ENCODE measurements at places on chromosomes 3 and 15.

- no peak for DNase-seq
Observed at GRCh38 chr3:20051123-20051806, 11.0 kb downstream of the KAT2B start.

GRCh38 chr3:174891524-174892203 lies 32.5 kb downstream of the NAALADL2 start:
- no peak for DNase-seq

GRCh38 chr3:181629029-181629428 lies 82.7 kb upstream of the SOX2 start:
- DNase-seq, result no peak

- DNase-seq, result no peak
Observed at GRCh38 chr3:33380653-33381052, 59.6 kb downstream of the UBP1 start.

DNA sequence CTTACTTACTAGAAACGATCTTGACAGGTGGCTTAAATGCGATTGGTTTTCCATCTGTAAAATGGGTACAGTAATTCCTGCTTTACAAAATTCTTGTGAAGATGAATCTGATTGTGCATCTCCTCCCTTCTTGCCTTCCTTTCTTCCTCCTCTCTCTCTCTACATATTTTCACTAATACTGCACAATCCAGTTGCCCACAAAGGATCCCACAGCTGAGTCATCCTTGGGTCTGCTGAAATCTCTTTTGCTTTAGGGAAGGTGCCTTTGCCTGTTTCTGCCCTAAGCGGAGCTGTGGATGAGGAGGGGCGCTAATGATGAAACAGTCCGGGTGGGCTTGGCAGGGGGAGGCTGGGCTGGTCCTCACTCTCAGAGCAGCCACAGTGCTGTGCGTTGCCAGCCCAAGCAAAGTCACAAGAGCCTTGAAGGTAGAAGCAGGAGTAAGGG lies 46.1 kb downstream of the AMOTL2 start:
- DNase-seq, result no peak

GRCh38 chr3:172622916-172623700 lies 87.8 kb downstream of the NCEH1 start:
- no peak for DNase-seq

DNA sequence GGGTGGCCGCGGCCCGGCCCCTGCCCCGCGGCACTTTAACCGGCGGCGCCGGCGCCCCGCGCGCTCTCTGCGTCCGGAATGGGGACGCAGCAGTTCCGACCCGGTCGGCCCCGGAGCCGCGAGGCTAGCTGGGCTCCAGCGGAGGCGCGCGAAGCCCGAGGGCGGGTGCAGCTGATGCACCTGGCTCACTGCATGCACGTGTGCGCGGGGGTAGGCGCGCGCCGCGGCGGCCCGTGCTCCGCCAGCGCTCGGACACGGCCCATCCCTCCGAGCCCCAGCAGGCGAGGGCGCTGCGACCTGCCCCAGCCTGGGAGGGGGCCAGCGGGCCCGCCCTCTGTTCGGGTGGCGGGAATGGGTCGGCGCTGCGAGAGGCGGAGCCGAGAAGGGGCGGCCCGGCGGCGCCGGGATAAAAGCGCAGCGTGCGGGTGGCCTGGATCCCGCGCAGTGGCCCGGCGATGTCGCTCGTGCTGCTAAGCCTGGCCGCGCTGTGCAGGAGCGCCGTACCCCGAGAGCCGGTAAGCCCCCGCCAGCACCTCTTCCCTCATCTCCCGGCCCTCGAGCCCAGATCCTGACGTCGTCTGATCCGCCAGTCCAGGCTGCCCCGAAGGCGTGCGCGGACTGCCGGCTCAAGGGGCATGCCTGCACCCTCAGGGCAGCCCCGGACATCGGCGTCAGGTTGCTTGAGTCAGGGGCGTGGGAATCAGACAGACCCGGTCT lies at the start of the genes CHDH and IL17RB:
Gene CHDH (minus strand): TSS at position 286 of the 717 bp plus-strand sequence. CDS start 22,411 bp downstream, outside the sequence.
Gene IL17RB (plus strand): TSS at position 435 of the 717 bp plus-strand sequence. CDS start 21 bp downstream, at position 456.
- peak; percentile 45 for DNase-seq

GRCh38 chr15:41891946-41892345 lies 1.9 kb downstream of the SPTBN5 start:
- no peak for DNase-seq

GRCh38 chr3:127408022-127408683 lies 120.3 kb upstream of the PRR20G start:
- DNase-seq, result no peak

DNA sequence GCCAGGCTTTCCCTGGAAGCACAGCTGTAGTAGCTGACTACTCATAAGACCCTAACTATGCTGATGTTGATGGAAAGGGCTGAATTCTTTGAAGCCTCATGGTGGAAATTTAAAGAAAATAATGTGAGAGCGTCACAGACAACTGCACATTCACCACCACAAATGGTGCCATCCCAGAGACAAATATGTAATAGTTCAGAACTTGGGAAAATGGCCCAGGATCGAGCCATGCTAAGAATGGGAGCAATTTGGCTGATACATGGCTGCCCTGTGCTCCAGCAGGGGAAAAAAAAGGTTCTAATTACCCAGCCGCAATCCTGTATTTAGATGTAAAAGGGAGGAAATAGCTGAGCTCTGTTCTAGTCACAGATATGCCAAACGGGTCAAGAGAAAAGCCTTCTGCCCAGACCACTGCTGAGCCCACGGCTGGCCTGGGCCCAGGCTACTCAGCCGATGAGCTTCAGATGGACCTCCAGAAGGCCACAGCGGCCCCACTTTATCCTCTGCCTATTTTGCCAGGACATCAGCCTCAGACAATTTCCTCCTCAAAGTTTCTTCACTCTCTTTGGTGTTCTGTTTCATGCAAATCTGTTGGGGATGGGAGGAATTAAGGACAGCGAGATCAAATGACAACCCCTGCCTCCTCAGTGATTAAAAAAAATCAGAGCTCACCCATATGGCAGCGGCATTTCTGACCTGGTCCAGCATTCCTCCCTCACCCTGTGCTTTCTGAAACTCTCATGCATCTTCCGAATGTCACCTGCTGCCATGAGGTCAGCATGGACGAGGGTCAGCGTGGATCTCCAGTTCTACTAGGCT lies 54.5 kb upstream of the MEX3B start:
- DNase-seq, result no peak

DNA sequence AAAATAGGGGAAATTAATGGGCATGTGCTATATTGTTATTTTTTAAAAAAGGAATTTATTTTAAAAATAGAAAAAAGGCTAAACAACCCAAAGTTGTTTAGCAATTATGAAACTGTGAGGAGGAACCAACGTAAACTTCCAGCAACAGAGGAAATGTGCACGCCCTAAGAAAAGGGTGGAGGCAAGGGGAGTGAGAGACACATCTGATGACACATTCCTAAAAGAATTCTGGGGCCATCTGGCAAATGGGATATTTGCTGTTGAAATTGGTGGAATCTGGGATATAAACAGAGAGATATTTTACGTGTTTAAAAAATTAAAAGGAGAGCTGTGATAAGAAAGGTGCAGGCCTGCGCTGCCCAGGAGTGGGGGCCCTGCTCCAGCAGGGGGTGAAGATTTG lies 50.8 kb upstream of the MUC13 start:
- no peak for DNase-seq

GRCh38 chr3:104546301-104546700 lies 820.4 kb upstream of the ALCAM start:
- no peak for DNase-seq

DNA sequence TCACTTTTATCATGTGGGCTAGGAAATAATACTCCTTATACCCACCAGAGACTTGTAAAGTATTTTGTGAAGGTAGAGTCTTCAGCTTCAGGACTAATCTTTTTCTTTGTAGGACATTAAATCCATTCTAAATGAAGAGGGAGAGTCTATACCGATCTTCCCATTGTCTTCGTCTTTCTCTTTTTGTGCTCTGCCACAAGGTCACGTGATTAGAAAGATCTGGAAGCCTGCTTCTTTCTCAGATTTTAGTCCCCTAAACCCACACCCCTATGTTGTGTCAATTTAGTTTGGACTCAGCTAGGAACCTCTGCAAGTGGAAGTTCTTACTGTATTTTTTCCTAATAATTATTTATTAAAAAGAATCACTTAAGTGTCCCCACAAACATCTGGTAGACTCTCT lies 507.3 kb downstream of the PYDC2 start:
- no peak for DNase-seq

DNA sequence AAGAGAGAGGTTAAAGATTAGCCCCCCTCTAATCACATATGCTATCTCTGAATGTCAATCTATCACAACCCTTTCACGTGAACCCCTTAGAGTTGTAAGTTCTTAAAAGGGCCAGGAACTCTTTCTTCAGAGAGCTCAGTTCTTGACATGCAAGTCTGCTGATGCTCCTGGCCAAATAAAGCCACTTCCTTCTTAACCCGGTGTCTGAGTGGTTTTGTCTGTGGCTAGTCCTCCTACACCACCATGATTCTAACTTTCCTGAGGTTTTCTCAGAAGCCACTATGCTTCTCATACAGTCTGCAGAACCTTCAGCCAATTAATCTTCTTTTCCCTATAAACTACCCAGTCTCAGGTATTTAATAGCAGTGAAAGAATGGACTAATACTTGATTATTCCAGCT lies 231.1 kb upstream of the CNTN6 start:
- no peak for DNase-seq

GRCh38 chr3:128701342-128702212 lies 24.4 kb upstream of the RAB7A start:
- no peak for DNase-seq

DNA sequence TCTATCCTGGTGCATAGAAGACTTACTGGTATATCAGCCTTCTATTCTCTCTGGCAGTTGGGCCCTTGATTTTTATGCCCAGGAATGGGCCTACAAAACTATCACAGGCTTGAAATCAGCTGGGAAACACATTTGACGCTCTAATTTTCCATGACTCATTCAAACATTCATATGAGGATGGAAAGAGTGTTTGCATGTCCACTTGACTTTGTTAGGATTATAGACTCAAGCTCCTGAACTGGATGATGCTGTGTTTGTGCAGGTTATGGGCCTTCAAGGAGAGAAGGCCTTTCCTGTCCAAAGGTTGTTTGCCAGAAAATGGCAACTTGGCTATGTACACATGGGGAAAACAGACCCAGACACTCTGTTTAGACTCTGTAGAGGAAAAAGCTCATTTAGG lies 219.9 kb downstream of the GAP43 start:
- no peak for DNase-seq

GRCh38 chr15:40058476-40059140 lies 19.6 kb upstream of the SRP14 start:
- no peak for DNase-seq

DNA sequence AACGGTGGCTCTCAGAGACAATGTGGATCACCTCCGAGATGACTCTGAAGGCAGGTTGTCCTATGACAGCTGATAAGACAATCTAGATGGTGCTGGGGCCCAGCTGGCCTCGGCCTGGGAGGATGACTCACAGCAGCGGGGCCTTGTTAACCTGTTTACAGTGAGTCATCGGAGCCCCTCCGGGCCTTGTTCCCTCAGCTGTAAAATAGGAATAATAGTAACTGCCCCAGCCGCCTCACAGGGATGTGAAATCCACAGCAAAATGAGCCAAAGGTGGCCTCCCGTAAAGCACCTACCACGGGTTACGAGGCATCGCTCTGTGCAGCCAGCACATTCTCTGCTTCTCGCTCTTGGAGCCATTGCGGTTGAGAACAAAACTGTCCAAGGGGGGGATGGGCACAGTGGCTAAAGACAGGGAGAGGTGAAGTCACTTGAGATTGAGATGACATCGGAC lies 88.6 kb upstream of the RASGRF1 start:
- DNase-seq, result no peak

DNA sequence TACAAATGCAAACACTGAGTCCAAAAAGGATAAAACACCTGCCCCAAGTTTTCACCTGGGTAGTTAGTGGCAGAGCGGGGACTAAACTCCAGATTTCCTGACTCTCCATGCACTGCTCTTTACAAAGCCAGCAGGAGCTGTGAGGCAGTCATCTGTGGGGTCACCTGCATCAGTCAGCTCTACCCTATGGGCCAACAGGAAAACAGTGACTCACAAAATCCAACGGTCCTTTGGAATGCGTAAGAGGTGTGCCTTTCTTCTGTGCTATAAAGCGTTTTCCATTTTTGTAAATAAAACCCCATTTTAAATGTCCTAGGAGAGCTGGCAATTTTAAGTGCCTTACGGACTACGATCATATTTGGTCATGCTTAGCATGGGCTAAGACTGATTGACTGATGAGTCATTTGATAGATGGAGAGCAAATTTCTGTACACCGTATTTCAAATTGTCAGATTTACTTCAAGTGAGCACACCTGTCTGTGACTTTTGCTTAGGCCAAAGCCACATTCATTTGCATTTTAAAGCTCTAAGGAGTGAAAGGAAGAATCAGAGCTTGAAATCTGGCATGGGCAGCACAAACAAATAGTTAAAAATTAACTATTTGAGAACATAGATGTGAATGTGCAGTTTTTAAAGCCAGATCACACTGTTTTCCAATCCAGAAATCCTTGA lies 4.4 kb upstream of the COL8A1 start:
- DNase-seq, result no peak

GRCh38 chr15:34367101-34368081 lies at the start of gene LPCAT4:
TSS of gene LPCAT4 (minus strand) at chr15:34367196. CDS start at chr15:34367100, 96 bp downstream.
- peak; percentile 81 for DNase-seq

DNA sequence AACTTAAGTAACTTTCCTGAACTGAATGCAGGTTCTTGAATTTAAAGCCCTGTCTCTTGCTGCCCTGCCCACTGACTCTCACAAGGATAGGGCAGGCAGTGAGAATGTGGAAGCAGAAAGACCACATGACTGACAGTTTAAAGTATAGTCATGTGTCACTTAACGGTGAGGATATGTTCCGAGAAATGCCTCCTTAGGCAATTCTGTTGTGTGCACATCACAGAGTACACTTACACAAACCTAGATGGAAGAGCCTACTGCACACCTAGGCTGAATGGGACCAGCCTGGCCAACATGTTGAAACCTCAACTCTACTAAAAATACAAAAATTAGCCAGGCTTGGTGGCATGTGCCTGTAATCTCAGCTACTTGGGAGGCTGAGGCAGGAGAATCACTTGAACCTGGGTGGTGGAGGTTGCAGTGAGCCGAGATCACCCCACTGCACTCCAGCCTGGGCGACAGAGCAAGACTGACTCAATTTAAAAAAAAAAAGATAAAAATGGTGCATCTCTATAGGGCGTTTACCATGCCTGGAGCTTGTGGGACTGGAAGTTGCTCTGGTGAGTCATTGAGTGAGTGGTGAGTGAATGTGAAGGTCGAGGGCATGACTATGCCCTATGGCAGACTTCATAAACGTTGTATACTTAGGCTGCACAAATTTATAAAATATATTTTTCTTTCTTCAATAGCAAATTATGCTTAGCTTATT lies 18.9 kb upstream of the COPG1 start:
- DNase-seq, result no peak

- DNase-seq, result no peak
Observed at GRCh38 chr3:113659101-113659541, 37.3 kb downstream of the USF3 start.

GRCh38 chr3:113140876-113141275 lies 70.5 kb upstream of the BOC start:
- DNase-seq, result no peak

GRCh38 chr15:50126072-50126471 lies 7.0 kb upstream of the ATP8B4 start:
- DNase-seq, result no peak
